Stimulated activated CD8-positive, alpha-beta memory T cell treated with anti-CD3 and anti-CD28 coated beads, Interleukin-15, amount 100 ng/mL, for 48 hours (primary cell): ENCODE measurements at places on chromosomes 13 and 19.

DNA sequence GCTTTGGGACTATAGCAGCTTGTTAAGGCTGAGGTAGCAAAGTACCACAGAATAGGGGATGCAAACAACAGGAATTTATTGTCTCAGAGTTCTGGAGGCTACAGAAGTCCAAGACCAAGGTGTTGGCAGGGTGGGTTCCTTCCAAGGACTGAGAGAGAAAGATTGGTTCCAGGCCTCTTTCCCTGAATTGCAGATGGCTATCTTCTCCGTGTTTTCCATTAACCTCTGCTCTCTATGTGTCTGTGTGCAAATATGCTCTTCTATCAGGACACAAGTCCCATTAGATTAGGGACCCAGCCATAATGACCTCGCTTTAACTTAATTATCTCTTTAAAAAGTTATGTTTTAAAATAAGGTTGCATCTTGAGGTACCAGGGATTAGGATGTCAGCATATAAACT is 1732.9 kb upstream of the SLC10A2 start:
- DNase-seq = no peak

DNA sequence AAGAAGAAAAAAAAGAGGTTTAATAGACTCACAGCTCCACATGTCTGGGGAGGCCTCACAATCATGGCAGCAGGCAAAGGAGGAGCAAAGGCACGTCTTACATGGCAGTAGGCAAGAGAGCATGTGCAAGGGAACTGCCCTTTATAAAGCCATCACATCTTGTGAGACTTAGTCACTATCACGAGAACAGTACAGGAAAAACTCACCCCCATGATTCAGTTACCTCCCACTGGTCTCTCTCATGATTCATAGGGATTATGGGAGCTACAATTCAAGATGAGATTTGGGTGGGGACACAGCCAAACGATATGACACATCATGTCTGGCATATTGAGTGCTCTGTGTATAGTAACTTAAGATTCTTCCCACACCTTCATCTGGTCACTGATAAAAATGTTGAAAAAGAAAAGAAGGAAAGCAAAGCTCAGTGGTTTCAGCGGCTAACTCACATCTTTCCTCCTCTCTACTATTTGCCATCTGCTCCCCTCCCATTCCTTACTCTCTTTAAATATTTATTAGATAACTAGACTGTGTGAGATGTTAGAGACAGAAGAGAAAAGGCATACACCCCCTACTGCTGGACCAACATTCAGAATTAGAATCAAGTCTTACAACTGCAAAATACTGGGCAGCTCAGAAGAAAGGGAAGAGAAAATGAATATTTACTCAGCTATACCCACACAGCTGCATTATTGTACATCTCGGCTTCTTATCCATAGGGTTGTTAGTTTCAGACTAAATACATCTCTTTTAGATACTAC is 60.1 kb upstream of the AKAP11 start:
- no peak for DNase-seq

GRCh38 chr19:56959205-56959604 is 118.7 kb upstream of the PEG3 start:
- no peak for DNase-seq

- DNase-seq = peak; percentile 23
These were observed 3.0 kb downstream of the ZC3H4 start for GRCh38 chr19:47110521-47111005.

GRCh38 chr19:3056417-3057088 is 5.7 kb downstream of the TLE5 start:
- no peak for DNase-seq

DNA sequence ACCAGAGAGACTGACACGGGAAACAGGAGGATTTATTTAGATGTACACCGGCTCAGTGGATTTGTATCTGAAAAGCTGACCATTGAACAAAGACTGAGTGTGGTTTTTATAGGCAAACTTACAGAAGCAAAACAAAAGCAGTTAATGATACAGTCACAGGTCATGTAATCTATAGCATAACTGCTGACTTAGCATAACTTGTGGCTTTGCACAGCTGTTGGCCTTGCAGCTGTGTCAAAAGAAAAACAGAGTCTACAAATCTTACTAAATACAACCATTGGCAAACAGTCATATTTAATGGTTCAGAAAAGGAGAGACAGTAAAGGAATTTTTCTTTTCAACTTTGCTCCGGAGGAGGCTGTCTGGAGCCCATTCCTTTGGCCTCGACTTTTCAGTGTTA is 2.3 kb upstream of the ILF3 start:
- DNase-seq = no peak
